Activated CD8-positive, alpha-beta memory T cell treated with anti-CD3 and anti-CD28 coated beads for 4 hours (primary cell): ENCODE measurements at places on chromosomes 2 and 18.

GRCh38 chr2:156476850-156477206 is 40.6 kb downstream of the GPD2 start:
- no peak for DNase-seq

DNA sequence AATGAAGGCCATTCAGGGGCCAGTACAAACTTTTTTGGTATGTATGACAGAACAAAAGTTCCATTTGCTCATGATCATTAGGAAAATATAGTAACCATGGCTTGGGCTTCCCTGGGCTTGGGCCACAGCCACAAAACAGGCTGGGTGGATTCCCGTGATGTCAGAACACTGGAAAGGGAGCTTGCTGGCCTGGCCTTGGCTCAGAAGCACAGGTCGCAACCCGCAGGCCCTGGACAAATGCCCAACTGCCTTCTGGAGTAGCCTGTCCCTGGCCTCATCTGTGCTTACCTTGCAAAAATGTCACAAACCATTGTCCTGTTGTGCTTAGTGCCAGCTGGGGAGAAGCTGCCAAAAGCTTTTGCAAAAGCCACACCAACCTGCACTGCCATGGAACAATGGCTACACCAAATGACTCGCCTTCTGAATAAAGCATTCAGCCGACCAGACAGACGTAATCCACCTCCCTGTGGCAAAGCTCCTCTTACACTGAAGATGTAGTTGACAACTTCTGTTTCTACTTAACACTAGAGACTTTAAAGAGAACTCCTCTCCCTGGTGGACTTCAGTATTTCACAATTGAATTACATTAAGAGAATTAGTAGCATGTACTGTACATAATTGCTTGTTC is 125.5 kb downstream of the ANKRD44 start:
- DNase-seq = no peak

- no peak for DNase-seq
Measured at GRCh38 chr2:226678422-226678821, 121.2 kb downstream of the IRS1 start.

GRCh38 chr18:13222856-13223281 is 4.3 kb downstream of the LDLRAD4 start:
- no peak for DNase-seq

DNA sequence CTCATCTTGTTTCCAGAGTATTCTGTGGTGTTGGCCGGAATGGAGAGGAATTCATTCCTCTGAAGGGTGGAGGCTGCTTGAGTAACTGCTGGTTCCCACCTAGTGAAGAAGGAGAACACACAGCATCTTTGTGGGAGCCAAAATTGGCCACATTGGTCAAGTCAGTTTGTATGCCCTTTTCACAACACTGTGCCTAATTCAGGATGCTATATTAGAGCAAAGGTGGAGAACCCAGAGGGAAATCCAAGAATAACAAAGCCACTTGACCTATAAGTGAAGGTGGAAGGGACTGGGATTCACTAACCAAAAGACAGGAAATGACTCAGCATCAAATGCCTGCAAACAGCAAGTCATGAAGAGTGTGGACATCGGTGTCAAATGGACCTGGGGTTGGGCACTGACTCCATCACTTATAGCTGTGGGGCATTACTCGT is 27.3 kb upstream of the MLPH start:
- DNase-seq = no peak

GRCh38 chr2:240993446-240994170 is 4.8 kb upstream of the SNED1 start:
- DNase-seq = no peak

DNA sequence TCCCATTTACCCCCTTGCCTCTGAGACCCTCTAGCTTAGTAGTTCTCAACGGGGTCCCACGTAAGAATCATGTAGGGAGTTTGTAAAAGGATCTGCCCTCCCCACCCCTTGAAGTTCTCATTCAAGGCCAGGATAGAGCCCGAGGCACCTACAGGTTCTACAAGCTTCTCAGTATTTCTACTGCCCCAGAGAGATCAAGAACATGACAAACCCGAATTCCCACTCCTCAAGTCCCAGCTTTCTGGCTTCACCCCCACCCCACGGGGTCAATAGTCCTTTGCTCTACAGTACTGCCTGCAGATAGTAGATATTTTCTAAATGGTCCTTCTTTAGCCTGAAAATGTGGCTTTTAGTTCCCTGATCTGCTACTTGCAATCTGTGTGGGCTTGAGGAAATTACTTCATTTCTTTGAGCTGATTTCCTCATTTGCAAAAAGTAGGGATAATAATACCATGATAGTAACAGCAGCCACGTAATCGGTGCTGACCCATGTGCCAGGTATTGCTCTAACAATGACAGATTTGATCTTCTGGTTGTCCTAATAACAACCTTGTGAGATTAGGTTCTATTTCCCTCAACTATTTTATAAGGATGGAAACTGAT is 7.1 kb downstream of the CIB4 start:
- DNase-seq = no peak

- no peak for DNase-seq
Measured at GRCh38 chr18:11751341-11752115, 62.5 kb downstream of the GNAL start.

DNA sequence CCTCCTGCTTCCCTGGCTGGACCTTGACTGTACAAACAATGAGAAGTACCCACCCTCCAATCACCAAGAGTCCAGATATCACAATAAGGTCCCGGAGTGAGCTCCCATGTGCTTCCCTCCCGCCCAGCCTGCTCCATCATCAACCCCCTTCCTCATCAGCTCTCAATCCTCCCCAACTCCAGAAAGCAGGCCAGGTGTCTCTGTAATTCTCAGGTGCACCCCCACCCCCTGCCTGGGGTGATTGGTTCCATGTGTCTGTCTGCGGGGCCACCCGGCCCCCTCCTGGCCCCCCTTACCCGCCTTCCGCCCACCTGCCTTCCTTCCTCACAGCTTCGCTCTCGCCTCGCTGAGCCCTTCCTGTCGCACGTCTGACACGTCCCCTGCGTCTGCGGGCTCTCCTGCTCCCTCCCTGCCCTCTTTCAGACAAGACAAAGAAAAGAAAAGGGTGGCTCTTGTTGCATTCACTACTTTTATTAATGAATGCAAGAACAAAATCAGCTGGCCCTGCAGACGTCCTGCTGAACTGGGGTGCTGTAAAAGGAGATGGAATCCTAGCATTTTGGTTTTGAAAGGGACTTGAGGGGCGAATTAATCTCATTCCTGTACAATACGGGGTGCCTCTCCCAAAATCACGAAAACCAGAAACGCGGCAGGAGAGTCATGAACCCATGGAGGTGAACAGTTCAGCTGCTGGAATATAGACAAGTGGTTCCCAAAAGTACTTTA is 26.5 kb upstream of the IGFBP2 start:
- peak; percentile 27 for DNase-seq

- no peak for DNase-seq
Measured at GRCh38 chr18:58721566-58722239, 50.4 kb downstream of the MALT1 start.

GRCh38 chr18:78742218-78742745 is 237.3 kb upstream of the SALL3 start:
- no peak for DNase-seq

GRCh38 chr18:9905401-9905922 is 8.4 kb upstream of the VAPA start:
- no peak for DNase-seq

GRCh38 chr2:47237375-47238334 is 82.5 kb upstream of the STPG4 start:
- no peak for DNase-seq

GRCh38 chr2:16643099-16643498 is 22.5 kb downstream of the CYRIA start:
- DNase-seq = no peak

DNA sequence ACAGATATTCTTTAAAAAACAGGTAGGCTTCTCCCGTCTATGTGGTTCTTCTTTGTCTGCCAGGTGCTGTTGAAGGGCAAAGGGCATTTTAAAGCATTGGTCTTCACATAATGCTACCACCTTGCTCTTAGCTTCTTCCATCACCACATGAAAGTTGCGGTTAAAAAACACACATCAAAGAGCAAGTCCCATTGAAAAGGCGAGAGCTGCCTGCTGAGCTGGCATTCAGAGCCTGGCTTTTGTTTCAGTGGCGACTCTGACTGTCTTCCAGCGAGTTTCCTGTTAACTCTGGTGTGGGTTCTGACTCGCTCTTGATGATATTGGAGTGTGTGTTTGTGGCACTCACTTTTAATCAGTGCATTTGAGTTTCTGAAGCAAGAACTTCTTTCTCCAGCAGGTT is 624.9 kb upstream of the FANCL start:
- DNase-seq = no peak

DNA sequence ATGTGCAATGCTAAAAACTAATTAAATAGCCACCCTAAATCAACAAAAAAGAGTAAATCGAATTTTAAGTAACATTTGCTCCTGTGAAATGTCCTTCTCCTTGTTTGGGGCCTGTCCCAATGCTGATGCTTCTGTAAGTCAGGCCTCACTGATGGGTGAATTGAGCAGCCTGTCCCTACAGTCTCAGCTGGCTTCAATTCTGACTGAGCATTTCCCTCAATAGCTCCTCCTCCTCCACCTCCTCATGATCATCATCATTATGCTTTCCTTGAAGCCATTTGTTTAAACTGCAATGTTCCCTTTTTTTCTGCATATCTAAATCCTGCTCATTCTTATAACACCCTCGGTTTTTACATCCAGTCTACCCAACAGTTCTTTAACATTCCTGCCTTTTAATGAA is 137.2 kb upstream of the CELF4 start:
- no peak for DNase-seq

- DNase-seq = no peak
Measured at GRCh38 chr2:125560855-125561254, 1095.1 kb upstream of the GYPC start.

- no peak for DNase-seq
Measured at GRCh38 chr2:10438688-10439087, 9.4 kb downstream of the ODC1 start.

- DNase-seq = no peak
Measured at GRCh38 chr2:70757360-70757759, 10.6 kb downstream of the ADD2 start.

- no peak for DNase-seq
Measured at GRCh38 chr2:217393585-217394032, 533.7 kb upstream of the TNP1 start.

DNA sequence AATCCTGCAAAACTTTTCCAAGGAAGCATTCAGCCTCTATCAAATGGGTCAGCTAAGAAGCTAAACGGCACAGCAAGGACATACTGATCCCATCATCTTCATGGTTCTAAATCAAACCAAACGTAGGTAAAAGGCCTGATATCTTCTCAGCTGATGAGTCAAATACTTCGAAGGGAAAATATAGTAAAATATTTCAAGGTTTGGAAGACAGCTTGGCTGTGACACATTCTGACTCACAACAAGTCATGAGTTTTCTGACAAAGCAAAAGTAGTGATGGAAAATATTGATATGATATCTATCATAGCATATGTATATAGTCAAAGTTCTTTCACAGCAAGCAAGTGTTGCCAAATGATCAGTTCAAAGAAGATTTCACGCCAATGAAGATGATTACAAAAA is 31.5 kb downstream of the DOCK10 start:
- DNase-seq = no peak

DNA sequence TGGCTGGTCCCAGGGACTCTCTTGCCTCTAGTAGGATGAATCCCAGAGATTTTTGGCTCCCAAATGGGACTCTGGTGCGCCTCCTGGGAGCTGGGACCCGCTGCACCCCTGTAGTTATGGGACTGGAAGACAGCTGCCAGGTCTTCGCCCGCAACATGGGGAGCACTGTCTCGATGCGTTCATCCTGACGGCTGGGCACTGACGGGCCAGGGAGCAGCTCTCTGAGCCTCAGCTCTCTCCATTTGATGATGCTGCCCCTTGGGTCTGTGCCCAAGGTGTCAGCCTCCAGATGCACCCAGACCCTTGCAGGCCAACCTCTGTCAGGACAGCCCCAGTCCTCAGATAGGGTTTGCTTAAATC is 9.3 kb upstream of the ARMC9 start:
- no peak for DNase-seq

DNA sequence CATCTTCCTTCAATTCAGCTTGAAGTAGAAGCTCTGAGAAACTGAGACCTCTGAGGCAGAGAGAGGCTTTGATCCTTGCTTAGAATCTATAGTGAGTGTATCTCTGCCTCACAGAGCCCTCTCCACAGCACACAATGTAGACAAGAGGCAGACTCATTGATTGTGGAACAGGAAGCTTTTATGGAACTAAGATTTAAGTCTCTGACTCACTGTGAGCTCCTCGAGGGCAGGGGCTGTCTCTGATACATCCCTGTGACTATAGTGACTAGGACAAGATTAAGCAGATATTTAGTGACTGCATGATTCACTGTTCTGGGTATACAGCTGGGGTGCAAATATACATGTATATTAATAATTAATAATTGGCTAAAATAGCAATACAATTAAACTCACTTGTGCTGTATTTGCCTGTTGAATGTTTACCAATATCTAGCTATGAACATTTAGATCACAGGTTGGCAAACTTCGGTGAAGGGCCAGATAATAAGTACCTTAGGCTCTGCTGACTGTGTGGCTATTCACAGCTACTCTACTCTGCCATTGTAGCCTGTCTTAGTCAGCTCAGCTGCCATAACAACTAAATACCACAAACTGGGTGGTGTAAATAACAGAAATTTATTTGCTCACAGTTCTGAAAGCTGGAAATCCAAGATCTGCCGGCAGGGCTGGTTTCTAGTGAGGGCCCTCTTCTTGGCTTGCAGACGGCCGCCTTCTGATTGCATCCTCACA is 54.4 kb downstream of the ARHGEF4 start:
- DNase-seq = no peak

GRCh38 chr2:43648994-43649701 is 12.1 kb downstream of the PLEKHH2 start:
- no peak for DNase-seq

DNA sequence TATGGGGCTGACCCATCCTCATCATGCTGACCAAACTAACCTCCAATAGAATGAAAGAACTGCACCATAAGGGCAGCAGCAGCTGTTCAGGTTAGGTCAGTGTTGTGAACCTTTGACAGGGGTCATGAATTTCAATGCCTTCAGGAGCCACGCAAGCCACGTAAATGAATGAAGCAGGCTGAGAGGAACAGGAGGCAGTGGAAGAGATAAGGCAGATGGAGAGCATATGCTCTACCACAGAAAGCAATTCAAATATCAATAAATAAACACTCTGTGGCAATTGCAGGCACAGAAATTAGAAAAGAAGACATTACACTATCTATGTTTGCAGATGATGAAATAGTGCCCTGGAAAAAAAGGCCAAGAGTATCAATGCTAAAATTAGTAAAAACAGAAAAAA is 56.3 kb downstream of the SCG2 start:
- DNase-seq = no peak
